ENCODE measurements at places on chromosomes 5 and 9.

DNA sequence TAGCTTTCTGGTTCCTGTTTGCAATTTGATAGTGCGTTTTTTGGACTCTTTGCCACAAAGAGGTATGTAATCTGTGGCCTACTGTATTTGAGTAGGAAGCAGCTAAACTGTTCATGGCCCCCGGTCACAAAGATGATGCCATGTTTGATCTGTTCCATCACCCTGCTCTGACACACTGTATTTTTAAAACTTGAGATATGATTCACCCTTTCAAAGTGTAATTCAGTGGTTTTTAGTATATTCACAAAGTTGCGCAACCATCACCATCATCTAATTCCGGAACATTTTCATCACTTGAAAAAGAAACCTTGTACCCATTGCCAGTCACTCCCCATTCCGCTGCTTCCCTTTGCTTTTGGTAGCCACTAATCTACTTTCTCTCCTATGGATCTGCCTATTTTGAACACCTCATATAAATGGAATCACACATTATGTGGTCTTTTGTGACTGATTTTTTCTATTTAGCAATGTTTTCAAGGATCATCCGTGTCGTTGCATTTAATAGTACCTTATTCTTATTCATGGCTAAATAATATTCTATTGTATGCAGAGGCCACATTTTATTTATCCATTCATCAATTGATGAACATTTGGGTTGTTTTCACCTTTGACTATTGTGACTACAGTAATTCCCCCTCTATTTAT, 141.6 kb downstream of the NR3C1 start:
- DNase-seq: no peak

DNA sequence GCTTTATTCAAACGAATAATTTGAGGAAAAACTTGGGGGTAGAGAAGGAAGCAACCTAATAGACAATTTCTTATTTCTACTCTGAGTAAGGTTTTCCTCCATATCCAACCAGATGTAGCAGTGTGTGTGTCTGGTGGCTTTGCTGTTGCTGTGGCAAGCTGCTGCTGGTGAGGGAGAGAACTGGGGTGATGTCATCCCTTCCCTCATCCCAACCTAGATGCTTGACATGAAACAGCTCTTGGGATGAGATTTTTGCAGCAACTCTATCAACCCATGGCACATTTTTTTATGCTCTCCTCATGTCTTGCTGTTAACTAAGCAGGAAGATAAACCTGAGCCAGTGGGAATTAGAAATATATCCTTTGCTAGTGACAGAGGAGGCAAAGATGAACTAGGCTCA, 135.8 kb downstream of the PCSK1 start:
- DNase-seq: no peak

DNA sequence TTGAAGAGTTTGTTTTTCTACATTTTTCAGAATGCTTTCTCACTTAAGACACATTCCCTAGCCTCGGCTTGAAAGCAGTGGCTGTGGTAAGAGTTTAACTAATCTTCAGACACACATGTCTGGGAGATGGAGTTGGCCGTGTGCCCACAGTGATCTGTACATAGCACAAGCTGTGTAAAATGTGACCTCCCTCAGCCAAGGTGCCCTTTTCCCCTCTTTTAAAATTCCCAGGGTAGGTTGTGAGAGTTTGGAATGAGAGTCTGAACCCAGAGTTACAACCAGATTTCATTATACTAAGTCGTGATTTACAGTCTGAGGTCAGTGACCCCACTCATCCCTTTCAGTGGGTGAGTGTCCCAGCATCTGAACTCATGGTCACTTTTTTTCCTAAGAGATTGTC, 230.4 kb downstream of the DOCK8 start:
- no peak for DNase-seq

DNA sequence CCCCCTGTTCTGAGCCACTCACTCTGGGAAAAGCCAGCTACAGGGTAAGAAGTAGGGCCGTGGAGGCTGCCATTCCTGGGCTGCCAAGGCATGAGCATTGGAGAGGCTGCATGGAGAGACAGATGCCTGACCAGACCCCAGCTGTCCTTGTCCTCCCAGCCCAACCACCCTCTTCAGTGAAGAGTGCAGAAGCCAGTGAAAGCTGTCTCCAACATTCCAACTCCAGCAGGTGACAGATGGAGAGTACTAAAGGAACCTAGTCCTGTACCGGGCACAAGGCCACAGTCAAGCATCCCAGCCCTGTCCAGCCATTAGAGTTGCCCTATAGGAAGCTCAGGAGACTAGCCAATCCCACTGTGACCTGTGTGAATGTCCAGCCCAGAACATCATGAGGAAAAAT, 165.1 kb downstream of the DIRAS2 start:
- no peak for DNase-seq

DNA sequence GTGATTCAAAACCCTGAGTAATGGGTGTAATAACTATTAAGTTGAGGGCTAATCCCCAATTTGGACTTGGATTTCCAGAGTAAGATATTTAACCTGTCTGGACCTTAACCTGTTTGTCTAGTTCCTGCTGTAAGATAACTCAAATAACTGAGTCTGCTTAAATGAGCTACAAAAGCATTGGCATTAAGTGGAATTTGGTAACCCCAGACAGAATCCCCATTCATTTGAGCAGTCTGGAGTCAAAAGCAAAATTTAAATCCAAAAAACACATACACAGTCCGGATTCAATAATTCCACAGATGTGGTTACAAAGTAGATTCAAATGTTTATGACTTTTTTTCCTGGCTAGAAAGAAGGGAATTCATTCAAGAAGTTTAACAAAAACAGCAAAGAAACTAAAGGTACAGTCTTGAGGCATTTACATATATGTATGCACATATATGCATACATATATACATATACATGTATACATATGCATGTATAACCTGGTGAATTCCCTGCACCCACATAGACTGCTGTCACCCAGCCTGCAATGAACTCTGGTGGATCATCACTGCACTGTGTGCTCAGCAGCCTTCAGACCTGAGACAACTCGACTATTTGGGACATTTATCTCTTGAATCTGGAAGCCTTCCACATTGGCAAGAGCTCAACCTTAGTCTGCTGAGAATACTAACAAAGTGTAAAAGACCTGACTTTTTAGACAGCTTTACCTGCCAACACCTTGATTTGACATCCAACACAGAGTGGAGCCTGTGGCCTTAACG, 205.4 kb downstream of the LURAP1L start:
- no peak for DNase-seq
